ENCODE measurements at places on chromosomes 4 and X.
A peak's percentile ranks its signal among the peaks of the same experiment; 100 is the strongest.

GRCh38 chr4:117370944-117371668, 285.7 kb upstream of the TRAM1L1 start:
- no peak for DNase-seq

- DNase-seq: no peak
These were observed 3.0 kb downstream of the GPC4 start for GRCh38 chrX:133412246-133412645.

- peak; percentile 15 for DNase-seq
These were observed 8.1 kb downstream of the MBNL3 start for GRCh38 chrX:132480581-132481203.

- no peak for DNase-seq
These were observed 172.7 kb upstream of the GIMD1 start for GRCh38 chr4:106541253-106541652.

GRCh38 chr4:109497511-109497910, 62.5 kb upstream of the MCUB start:
- no peak for DNase-seq

- peak; percentile 61 for DNase-seq
These were observed 104.7 kb downstream of the MAML3 start for GRCh38 chr4:140049024-140049848.

DNA sequence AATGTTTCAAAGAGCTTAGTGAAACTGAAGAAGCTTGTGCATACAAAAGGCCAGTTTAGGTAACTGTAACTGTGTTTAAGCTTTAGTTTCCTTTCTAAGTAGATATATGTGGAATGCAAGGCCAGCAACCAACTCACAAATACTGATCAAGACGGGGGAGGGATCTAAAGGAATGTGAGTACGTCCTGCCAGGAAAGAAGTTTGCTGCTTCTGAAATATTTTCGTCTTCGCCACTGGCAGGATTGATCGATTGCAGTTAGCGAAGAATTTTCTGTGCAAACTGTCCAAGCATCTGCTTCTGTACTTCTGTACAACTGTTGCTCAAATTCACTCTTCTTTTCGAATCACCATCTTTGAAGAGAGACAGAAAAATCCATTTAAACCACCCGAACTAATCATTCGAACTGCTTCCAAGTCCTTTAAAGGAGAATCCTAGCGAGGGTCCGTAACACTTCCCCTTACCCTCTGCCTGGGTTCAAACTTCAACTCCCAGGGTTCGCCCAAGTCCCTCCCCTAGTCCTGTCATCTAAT, 373 bp upstream of the INTS6L start:
- no peak for DNase-seq

All from stimulated activated naive CD8-positive, alpha-beta T cell treated with anti-CD3 and anti-CD28 coated beads, Interleukin-15, amount 100 ng/mL, for 72 hours (primary cell).